Activated effector memory CD4-positive, alpha-beta T cell treated with anti-CD3 and anti-CD28 coated beads, Interleukin-2, amount 50 U/mL, for 16 hours (primary cell): ENCODE measurements at places on chromosomes 3 and 15.

GRCh38 chr15:43916326-43916660 is 89.5 kb downstream of the WDR76 start:
- no peak for DNase-seq

- no peak for DNase-seq
Observed at GRCh38 chr3:179825527-179826246, 172.8 kb downstream of the USP13 start.

- DNase-seq, result no peak
Observed at GRCh38 chr3:63400246-63400860, 122.2 kb downstream of the SYNPR start.

GRCh38 chr15:25327686-25328085 is 111.1 kb downstream of the UBE3A start:
- no peak for DNase-seq

GRCh38 chr15:38789566-38789965 is 225.0 kb upstream of the RASGRP1 start:
- no peak for DNase-seq

DNA sequence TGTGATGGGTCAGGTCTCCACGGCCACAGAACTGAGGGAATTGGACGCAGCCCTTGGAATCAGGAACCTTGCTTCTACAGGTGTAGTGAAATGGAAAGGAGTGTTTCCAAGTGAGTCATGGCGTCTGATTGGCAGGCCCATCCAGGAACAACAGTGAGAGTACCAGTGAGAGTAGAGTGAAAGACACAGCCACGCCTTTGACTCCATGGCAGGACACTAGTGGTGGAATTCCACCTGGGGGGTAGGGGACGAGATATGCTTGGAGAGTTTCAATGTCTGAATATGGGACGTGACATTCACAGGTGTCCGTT is 3.0 kb upstream of the SLC28A1 start:
- no peak for DNase-seq

- DNase-seq, result no peak
Observed at GRCh38 chr3:132549890-132550578, 47.0 kb upstream of the ACKR4 start.

GRCh38 chr3:49619649-49620048 is 54.5 kb upstream of the APEH start:
- DNase-seq, result no peak

GRCh38 chr3:164419220-164419619 is 659.1 kb downstream of the SI start:
- DNase-seq, result no peak

DNA sequence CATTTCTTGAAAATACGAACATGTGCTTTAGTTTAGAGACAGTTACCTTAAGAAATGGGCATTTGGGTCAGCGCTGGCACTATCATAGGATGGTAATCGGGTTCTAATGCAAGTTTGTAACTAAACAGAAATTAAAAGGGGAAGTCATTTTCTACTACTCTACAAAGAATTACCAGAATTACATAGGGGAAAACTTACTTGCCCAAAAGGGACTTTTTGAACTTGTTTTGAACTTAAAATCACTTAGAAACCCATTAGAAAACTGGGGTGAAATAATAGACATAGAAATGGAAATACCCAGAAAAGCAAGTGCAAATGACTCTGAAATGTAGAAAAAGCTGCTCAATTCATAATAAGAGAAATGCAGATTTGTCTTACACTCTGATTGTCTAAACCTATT is 44.9 kb downstream of the SPATA16 start:
- no peak for DNase-seq

- no peak for DNase-seq
Observed at GRCh38 chr3:133521946-133522345, 51.5 kb upstream of the CDV3 start.

DNA sequence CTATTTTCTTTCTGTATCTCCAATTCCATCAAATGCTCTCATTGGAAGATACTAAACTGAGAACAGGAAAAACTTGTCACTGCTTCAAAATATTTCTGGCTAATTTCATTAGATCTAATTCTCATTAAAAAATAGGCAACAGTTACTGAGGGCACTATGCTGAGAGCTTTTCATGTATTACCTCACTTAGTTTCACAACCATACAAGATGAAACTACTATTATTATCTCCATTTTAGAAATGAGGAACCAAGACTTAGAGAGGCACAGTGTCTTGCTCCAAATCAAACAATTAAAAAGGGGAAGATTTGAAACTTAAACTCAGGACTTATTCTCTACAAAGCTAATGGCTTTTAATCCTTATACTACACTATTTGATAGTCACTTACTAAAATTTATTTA is 7.2 kb upstream of the OTOL1 start:
- DNase-seq, result no peak

DNA sequence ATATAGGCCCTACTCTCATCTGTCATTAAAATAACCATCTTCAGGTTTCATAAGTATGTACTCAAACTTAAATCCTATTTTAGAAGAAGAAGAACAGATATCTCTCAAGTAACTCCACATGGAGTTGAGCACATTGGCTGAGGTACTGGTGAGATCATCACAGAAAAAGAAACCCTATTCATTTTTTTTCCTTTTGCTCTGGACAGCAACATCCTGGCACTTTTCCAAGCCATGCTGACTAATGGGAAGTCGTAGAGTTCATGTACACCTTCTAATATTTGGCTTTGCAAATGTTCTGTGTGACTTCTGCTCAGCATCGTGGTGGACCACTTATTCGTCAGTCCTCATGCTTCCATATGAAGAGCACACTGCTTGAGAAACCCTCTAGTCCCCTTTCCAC is 336.0 kb upstream of the KCNH8 start:
- DNase-seq, result no peak

GRCh38 chr15:99443056-99443756 is 122.6 kb upstream of the MEF2A start:
- DNase-seq, result peak; percentile 12

GRCh38 chr3:41521010-41521655 is 321.8 kb downstream of the CTNNB1 start:
- no peak for DNase-seq

DNA sequence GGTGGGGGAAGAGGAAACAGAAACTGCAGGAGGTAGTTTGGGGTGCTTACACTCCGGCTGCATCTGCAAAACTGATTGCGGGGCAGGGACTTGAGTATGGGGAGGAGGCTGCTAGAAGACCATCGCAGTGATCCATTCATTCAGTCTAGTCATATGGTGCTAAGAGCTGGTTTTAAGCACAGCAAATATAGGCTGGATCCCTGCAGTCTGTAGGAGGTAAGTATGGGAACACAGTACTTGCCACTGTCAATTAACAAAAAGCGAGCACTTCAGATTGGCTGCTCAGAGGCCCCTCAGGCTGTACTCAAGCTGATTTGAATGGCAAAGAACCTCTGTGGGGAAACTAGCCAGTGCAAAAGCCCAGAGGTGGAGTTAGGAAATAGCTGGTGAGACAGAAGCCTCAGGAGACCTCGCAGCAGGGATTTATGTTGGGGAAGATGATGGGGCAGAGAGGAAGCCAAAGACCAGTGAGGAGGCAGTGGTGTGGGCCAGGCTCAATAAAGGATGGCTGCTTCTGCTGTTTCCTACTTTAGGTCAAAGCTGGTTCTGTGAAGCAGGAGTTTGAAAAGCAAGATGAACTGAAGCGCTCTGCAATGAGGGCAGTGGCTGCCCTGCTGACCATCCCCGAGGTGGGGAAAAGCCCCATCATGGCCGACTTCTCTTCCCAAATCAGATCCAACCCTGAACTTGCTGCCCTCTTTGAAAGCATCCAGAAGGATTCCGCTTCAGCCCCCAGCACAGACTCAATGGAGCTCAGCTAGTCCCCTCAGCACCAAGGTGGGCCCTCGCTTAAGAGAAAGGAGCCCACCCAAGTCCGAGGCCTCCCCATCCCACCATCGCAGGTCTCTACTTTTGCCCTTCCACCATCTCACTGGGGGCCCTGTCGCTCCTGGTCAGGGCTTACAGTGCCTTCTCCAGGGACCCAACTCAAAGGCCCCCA is 7.9 kb downstream of the RPL32 start:
- DNase-seq, result no peak

- no peak for DNase-seq
Observed at GRCh38 chr15:99708563-99708962, 24.7 kb downstream of the LYSMD4 start.

GRCh38 chr3:110021659-110022058 is 684.3 kb upstream of the DPPA4 start:
- DNase-seq, result no peak

DNA sequence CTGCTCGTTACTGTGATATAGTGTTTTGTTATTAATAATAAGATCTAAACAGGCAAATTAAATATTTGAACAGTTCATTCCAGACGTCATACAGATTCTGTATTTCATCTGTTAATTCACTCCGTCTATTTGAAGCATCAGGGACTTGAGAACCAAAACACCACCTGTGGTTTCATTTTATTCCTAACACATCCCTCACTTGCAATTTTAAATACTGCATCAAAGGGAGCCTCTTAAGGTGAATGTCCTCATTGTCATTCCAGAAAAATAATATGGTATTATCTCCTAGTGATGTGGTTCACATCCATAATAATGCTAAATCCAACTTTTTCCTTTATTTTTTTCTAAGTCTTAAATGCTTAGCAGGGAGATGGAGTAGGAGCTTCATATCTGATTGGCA is 1390.9 kb upstream of the CADM2 start:
- DNase-seq, result no peak

- DNase-seq, result no peak
Observed at GRCh38 chr3:5531741-5532290, 344.3 kb downstream of the EDEM1 start.

- DNase-seq, result no peak
Observed at GRCh38 chr15:65263313-65263712, 23.4 kb downstream of the PARP16 start.

DNA sequence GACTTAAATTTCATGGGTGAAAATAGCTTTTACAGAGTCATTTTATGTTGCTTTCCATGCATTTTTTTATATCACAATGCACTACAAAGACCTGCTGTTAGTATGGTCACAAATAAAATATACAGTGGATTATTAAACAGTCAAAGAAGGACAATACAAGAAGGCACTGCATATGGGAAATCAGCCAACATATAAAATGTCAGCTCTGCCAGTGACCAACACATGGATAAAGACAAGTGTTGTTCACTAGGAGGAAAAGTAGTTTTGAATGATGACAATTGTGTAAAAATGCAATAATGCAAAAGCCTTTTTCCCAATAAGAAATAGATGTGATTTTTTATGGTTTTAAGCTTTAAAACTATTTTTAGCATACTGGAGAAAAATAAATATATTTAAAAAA is 425.3 kb upstream of the CBLB start:
- no peak for DNase-seq

DNA sequence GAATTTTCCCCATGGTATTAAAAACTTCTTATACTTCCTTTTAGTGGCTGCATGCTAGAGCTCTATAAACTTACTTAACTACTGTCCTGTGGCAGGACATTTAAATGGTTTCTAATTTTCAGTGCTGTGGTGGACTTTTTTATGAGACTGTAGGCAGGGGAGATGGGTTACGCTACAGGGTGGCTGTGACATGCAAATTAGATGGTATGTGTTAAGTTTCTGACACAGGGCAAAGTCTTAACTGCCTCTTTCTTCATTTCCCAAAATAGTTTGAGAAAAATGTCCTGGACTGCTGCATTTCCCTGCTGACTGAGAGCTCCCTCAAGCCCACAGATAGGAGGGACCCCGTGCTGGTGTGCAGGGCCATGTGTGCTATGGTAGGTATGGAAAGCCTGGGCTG is 22.0 kb downstream of the TGM4 start:
- DNase-seq, result no peak

DNA sequence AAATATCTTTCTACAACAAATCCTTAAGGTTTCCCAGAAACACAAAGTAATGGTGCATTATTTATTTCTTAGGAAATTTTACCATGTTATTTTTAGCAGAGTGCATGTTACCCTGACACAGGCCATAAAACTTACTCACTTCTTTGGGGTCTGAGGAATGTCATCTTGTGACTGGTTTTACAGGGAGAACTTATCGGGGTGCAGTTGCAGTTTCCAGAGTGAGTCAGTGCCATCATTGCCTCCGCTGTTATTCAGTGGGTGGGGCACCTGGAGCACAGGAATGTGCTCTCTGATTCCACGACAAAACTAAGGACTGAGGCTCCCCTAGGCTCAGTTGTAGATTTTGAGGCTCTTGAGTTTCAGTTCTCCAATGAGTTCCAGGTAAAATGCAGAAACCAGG is 11.1 kb upstream of the GREM1 start:
- DNase-seq, result no peak

DNA sequence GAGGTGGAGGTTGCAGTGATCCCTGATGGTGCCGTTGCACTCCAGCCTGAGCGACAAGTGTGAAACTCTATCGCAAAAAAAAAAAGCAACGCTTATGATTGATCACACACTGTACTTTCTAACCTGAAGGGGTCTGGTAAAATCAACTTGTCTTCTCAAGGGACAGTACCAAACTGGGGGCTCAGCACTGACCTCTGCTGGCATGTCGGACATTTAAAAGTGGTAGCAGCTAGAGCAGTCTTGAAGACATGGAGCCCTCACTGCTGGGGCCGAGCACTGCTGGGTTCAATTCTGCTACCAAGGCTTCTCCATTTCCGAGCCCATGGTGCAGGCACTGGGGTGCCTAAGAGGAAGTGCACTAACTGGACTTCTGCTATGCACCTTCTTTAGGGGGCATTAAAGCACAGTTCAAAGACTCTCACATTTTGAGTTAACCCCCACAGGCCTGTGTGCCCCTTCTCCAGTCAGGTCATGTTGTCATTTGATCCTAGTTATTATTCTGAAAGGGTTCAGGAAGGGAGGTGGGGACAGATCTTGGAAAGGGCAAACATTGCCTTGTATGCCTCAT is 26.4 kb upstream of the LAMP3 start:
- peak; percentile 68 for DNase-seq

DNA sequence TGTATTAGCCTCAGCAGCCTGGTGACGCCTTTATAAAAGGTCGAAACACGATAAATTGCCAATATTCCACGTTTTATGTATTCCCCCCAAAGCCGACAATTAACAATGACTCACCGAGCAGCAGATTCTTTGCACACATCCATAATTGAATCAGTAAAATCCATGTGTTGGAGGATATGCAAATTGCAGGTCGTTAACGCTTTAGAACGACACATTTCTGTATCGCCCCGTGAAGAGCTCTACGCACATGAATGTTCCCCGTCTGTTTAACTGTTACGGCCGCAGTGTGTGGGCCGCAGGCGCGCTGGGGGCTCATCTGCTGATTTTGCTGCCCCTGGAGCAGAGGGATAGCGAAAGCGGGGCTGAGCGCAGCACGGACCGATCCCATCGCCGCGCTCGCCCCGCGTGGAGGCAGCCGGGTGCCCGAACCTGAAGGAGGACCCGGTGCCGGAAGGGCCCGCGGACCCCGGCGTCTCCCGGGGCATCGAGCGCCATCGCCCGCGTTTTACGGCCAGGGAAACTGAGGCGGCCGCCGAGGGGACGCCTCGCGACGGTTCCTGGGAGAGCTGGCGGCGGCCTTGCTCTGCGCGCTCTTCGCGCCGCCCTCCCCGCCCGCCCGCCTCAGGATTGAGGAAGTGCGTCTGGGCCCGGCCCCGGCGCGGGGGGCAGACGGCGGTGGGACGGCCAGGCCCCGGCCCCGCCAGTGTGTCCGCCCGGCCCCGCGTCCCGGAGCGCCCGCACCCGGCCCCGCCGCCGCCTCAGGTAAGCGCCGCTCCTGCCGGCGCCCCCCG is at the start of gene LRRK1:
TSS of gene LRRK1 (plus strand) at position 668 of the 791 bp plus-strand sequence. CDS start 5,276 bp downstream, outside the sequence.
- no peak for DNase-seq

- no peak for DNase-seq
Observed at GRCh38 chr3:171039674-171040073, 13.2 kb upstream of the SLC2A2 start.
